ENCODE measurements at places on chromosomes 16 and 17.

GRCh38 chr16:65547772-65548446 is 426.0 kb upstream of the CDH11 start:
- DNase-seq: no peak

GRCh38 chr17:40242774-40243173 is 23.7 kb downstream of the WIPF2 start:
- no peak for DNase-seq

DNA sequence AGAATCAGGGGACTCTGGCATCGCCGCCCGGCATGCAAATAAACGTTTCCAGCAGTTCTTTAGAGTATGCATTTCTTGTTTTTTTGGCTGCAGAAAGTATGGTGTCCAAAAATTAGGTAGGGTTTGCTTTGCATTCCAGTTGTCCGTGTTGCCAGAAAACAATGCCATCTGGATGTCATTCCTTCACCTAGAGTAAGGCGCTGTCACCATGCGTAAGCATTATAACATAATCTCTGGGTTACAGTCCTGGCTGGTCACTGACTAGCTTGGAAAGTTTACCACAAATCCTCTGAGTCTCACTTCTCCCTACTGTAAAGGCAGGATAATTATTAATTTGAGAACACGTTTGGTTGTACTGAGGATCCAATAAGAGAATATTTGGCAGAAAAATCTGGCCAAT is 457.7 kb downstream of the XYLT1 start:
- DNase-seq: no peak

- DNase-seq: no peak
Observed at GRCh38 chr16:8848939-8849391, 19.8 kb downstream of the CARHSP1 start.

DNA sequence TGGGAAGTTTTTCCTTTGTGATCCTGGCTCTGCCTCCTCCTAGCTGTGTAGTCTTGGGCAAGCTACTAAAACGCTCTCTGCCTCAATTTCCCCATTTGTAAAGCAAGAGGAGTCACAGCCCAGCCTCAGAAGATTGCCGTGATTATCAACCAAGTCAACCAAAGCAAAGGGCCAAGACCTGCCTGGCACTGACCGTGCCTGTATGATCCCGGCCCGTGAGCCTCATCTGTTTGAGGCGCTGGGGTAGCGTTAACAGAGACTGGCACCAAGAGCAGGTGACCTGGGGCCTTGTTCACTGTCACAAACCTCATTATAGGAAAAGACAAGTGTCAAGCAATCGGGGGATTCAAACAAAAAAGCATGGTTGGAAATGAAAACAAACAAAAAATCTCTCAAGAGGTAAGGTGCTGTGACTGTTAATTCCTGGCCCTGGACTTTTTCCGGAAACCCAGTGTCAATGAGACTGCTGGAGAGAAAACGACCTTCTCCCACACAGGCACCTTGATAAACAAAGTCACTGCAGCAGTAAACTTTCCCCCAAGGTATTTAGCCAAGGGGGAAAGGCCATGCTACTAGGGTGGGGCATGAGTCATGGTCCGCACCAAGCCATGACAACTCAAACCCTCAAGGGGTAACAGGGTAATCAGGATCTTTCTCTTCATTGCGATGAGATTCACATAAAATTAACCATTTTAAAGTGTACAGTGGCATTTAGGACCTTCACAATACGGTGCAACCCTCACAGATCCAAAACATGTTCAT is 5.4 kb downstream of the MEAK7 start:
- DNase-seq: no peak

DNA sequence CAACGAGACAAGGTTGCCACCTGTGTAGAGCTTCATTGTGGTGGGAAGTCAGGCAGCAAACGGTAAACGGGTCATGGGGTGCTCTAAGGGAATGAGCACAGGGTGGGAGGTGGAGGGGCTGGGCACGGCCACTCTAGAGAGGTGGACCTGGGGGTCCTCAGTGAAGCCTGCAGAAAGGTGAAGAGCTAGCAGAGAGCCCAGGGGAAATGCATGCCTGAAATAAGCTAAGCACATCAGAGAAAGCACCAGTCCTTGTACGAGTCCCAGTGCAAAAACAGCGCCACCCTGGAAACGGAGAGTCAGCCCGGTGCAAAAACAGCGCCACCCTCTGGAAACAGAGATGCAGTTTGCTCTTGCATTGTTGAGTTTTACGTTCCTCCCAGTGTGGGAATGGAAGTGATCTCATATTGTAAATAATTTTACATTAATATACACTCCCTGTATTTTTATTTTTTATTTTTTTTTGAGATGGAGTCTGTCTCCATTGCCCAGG is 65.0 kb downstream of the TBC1D16 start:
- no peak for DNase-seq

All from activated CD4-positive, alpha-beta T cell treated with anti-CD3 and anti-CD28 coated beads for 24 hours (primary cell).